ENCODE measurements at places on chromosomes 2 and 18.

- DNase-seq = no peak
Measured at GRCh38 chr2:88658326-88658725, 31.1 kb upstream of the EIF2AK3 start.

GRCh38 chr2:204321910-204322751 is 223.1 kb upstream of the PARD3B start:
- DNase-seq = no peak

DNA sequence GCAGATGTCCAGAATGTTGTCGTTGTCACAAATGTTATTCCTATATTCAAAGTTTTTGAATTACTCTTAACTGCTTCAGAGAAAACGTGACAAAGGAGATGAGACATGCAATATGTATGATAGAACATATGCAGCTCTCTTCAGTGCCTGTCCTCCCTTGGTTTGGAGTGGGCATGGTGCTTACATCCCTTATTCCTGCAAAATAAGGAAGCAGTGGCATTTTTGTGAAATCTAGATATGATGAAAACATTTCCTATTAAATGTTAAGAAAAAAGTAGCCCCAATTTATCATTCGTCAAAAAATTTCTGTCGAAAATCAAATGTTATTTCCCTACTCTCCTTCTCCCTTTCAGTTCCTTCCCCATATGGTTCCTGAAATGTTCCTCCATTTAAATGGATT is 457.5 kb upstream of the FANCL start:
- DNase-seq = no peak

DNA sequence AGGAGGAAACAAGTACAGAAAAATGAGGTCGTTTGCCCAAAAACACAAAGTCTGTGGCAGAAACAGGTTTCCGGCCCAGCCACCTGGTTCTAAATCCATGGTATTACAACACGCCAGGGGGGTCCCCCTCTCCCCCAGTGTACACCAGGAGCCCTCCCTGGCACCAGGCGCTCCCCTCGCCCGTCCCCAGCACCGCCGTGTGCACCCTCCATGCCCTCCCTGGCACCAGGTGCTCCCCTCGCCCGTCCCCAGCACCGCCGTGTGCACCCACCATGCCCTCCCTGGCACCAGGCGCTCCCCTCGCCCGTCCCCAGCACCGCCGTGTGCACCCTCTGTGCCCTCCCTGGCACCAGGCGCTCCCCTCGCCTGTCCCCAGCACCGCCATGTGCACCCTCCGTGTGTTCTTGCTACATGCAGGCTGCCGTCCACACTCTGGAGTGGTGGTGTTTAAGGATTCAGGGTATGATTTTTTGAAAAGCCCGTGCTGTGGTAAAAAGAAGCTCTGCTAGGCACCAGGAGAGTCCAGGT is 59.8 kb upstream of the NFATC1 start:
- DNase-seq = no peak

GRCh38 chr2:168157926-168158325 is 89.5 kb downstream of the STK39 start:
- DNase-seq = no peak

- DNase-seq = no peak
Measured at GRCh38 chr18:29254123-29254522, 1077.2 kb upstream of the CDH2 start.

GRCh38 chr2:210072493-210072892 is 70.1 kb downstream of the RPE start:
- no peak for DNase-seq

DNA sequence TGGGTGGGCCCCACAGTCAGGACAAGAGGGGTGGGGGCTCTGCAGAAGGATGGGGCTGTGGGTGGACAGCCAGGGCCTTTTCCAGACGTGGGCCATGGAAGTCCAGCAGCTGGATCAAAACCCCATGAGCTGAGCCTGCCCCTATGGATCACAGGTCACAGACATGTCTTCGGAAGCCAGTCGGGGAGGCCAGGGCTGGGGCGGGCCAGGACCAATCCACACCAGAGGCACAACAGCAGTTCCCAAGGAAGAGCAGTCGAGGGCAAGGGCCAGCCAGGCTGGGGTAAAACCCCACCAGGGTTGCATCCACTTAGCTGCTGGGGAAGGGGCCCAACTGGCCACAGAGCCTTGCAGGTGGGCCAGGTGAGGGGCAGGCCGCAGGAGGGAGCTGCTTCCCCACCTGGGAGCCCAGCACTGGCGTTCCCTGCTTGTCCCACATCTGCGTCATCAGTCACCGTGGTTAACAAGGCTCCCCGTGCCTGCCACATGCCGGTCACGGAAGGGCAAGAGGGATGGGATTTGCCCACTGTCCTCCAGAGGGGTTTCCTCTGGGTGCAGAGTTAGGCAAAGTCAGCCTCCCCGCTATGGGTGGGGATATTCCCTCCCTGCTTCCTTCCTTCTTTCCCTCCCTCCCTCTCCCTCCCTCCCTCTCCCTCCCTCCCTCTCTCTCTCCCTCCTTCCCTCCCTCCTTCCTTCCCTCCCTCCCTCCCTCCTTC is 46.4 kb upstream of the ODC1 start:
- no peak for DNase-seq

GRCh38 chr2:218023636-218024035 is 20.8 kb upstream of the TNS1 start:
- DNase-seq = no peak

DNA sequence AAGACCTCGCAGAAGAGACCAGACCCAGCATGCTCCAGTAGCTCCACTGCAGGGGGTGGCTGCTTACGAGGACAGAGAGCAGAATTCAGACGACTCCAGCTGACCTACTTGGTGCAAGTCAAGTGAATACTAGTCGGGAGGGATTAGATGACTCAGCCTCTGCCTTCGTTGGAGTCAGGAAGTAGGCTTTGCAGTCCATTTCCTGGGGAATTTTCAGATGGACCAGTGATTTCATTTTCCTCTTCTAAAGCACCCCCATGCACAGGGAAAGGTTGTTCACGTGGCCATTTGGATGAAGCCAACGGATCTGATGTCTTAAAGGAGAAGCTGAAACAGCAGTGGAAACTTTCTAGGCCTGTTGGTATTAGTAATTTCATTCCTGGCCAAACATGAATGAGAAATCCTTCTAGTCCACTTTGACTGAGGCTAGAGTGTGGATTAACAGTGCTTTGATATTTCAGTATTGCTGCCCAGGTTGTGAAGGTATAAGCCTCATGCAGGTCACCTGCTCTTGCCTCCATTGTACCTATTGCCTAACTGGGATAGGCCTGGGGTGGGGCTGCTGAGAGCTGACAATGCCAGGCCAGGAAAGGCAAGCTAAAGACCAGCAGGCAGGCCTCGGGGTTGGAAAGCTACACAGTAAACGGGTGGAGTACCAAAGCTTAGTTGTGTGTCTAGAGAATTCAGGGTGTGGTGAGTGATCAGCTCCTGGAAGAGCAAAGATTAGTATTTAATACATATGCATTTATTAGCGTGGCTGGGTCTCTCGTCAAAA is 117.6 kb upstream of the FOSL2 start:
- no peak for DNase-seq

DNA sequence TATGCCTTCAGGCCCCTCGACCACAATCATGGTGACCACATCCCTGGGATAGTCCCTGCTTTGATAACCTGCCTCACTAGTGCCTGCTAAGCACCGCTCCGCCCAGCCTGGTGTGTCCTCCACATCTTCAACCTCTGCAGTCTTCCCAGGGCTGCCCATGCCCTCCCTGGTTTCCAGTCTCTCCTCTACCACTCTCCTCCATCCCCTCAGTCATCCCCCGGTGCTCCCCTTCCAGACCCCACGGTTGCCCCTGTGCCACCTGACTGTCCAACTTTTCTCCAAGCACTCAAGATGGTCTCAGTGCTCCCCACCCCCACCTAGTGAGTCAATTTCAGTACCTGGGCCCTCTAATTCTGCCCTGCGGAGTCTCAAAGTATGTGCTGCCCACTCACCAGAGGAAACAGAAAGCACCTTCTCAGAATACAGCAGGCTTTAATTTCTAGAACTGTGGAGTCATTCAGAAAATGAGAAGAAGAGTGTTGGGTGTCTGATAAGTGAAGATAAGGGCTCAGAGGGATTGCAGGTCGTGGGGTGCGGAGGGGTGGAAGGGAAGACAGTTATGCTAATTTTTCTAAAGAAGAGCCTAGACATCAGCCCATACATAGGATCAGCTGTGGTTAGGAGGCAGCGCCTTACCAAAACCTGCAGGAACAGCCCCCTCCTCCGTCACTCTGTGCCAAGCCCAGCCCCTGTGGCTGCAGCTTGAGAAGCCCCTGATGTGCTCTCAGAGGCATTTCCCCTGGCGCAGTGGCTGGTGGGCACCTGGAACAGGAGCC is 53.6 kb upstream of the CAB39 start:
- DNase-seq = no peak

GRCh38 chr2:51263951-51264350 is 232.0 kb upstream of the NRXN1 start:
- no peak for DNase-seq

DNA sequence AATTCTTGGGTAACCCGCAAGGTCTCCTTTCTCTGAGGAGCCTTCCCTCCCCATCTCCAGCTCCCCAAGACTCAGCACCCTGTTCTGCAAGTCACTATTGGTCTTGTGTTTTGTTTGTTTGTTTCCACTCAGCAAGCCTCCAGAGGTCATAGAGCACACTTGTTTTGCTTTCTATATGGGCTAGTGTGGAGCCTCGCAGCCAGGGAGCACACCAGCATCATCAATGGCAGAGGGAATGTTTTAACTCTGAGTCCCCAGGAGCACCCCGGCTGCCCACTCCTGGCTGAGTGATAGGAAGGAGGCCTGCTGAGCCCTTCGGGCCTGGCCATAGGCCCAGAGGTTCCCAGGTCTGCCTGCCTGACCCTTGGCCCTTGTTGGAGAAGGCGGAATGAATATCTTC is 36.6 kb downstream of the GLI2 start:
- DNase-seq = no peak

GRCh38 chr2:239431536-239431935 is 30.7 kb upstream of the HDAC4 start:
- DNase-seq = no peak

All from NAMALWA (cell line).